Stimulated activated CD4-positive, alpha-beta T cell treated with anti-CD3 and anti-CD28 coated beads, Interleukin-12 subunit alpha, Interleukin-12 subunit beta, amount 100 ng/mL, for 4 hours (primary cell): ENCODE measurements at places on chromosomes 2 and 18.

DNA sequence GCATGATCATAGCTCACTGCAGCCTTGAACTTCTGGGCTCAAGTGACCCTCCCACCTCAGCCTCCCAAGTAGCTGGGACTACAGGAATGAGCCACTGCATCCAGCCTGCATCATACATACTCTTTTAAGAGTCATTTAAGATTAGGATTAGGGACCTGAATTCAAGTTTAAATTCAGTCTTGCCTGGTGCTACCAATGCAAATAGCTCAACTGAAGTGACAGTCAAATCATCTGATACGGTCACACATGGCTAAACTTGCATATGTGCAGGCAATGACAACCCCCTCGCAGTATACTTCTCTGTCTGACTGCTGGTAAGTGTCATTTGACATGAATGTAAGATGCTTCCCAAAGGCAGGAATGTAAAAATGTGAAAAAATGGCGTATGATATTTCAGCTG lies 31.8 kb upstream of the TMEM131 start:
- no peak for DNase-seq

DNA sequence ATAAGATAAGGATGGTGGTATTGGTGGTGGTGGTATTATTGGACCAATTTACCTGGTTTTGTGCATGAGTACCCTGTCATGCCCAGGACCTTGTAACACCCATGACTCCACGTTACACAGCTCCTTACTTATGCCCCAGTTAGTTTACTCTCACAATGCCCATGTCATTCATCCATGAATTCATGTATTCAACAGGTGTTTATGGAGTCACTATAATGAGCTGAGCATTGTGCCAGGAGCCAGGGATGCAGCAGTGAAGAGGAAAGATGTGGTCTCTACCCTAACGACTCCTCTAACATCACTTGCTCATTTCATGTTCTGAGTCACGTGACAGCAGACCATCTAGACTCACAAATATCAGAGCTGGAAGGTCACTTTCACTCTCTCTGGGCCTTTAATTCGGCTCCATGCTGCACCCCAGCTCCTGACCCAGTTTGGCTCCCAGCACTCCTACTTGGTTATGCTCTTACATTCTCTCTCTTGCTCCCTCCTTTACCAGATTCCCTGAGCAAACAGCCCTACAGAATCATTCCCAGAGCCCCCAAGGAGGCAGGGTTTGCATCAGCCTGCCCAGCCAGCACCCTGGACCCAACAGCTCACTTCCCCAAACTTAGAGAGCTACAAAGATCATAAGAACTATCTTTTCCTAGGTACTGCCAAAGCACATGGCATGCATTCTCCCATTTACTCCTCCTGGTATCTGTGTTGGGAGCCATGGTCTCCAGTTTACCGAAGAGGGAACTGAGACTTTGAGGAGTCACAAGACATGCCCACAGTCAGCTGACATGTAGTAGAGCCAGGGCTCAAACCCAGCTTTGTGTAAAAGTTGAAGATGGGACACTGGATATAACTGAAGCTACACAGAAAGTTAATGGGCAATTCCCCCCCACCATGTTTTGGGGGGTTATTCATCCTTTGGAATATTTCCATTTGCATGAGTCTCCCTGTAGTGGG lies 449.9 kb downstream of the LRATD1 start:
- no peak for DNase-seq

DNA sequence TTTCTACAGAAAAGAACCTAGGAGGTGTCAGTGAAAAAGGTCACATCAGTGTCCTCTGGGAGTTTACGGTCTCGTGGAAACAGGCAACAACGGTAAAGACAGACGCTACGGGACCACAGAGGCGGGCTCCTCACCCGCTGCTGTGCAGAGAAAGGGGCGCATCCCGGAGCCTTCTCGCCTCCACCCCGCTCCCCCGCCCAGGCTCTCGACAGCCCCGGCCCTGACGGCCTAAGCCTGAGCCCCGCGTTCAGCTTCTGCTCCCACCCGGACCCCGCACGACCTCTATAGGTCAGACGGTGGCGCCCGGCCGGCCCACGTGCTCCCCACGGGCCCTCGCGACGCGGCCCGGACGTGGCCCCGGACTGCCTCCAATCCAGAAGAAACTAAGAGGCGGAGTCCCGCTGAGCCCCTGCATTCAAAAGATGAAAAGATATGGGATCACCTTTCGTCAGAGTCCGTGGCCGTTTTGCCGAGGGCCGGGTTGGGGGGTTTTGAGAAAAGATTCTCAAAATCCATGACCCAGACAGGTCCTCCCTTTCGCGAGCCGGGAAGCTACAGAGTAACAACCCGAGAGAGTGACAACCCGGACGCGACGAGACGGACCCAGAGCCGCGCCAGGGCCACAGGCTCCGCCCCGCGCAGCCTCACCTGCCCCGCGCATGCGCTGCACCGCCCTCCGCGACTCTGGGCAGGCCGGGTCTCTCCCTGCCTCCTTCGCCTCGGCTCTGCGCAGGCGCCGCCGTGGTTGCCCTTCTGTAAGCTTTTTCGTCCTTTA lies at the start of gene ZC3H8:
Gene ZC3H8 (minus strand): TSS at position 577 of the 775 bp plus-strand sequence. CDS start 61 bp downstream, at position 516.
- peak; percentile 97 for DNase-seq

DNA sequence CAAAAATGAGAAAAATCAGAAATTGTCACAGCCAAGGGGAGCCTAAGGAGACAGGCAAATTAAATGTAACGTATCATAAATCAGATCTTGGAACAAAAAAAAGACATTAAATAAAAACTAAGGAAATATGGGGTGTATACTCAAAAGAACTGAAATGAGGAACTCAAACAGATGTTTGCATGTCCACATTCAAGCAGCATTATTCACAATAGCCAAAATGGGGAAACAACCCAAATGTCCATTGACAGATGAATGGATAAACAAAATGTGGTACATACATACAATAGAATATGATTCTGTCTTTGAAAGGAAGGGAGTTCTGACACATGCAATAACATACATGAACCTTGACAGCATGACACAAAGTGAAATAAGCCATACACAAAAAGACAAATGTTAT lies 155.8 kb upstream of the KLF7 start:
- no peak for DNase-seq

- DNase-seq = no peak
These were observed 116.6 kb upstream of the MSH6 start for GRCh38 chr2:47666332-47666731.
